Karpas-422 (cell line): ENCODE measurements at places on chromosomes 13 and 19. TPM values are rescaled to one million over a fixed set of nuclear protein-coding genes. Genes with fewer than 3 reads are reported as not detected.

DNA sequence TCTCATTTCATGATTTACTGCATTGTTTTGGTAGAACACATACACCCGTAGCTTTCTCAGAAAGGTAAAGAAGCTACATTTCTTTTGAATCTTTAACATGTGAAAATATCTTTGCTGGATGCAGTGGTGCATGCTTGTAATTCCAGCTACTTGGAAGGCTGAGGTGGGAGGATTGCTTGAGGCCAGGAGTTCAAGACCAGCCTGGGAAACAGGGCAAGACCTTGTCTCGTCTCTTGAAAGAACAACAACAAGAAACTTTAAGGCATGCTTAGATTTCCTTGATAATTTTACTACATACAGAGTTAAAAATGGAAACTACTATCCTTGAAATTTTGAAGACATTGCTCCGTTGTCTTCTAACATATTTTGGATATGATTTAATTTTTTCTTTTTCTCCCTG is 7.7 kb downstream of the RNF113B start:
- DNase-seq: no peak

- no peak for DNase-seq
Measured at GRCh38 chr13:91719033-91719432, 320.6 kb downstream of the GPC5 start.

DNA sequence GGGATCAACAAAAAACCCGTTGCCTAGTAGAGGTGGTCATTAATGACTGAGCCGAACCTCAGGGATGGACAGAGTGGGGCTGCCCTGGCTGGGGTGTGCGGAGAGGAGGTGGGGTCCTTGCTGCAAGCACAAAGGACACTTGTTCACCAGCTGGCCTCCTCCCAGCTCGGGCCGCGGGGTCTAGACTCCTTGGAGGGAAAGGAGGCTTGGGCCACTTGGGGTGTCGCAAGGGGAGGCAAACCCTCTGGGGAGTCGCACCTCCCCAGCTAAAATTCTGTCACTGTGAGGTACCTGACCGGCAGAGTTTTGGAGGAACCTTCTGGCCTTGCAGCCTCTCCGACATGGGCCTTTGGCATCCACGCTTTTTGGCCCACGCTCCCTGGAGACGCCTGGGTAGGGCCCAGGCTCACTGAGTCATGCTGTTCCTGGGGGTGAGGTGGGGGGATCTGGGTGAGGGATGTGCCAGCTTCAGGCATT is 8.2 kb downstream of the KLHL26 start:
- no peak for DNase-seq

GRCh38 chr13:33355201-33355895 is 69.8 kb upstream of the STARD13 start:
- no peak for DNase-seq

- DNase-seq: peak; percentile 96
Measured at GRCh38 chr19:11814029-11814699, at the start of gene ZNF440. Gene ZNF440, plus strand, starts transcription at chr19:11814273. Its CDS starts 175 bp downstream, at chr19:11814448.

DNA sequence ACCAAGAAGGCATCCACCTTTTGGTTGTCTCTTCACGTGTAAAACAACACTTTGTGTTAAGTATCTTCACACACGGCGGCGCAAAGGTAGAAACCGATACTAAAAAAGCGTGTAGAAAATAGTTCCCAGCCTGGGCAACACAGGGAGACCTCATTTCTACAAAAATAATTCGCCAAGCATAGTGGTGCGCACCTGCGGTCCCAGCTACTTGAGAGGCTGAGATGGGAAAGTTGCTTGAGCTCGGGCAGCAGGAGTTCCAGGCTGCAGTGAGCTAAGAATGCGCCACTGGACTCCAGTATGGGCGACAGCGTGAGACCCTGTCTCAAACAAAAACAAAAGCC is 573 bp upstream of the ERCC5 start:
- no peak for DNase-seq

DNA sequence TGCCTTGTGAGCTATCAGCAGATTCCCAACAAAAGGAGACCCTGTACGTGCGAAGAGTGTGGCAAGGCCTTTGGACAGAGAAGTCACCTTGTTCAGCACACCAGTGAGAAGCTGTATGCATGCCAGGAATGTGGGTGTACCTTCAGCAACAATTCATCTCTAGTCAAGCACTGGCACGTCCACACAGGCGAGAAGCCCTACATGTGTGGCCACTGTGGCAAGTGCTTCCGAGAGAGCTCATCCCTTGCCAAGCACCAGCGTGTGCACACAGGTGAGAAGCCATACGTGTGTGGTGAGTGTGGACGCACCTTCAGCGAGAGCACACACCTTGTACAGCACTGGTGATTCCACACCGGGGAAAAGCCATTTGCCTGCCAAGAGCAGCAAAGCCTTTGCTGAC is 7.6 kb upstream of the ZSCAN22 start:
- no peak for DNase-seq

- no peak for DNase-seq
Measured at GRCh38 chr19:4083677-4084546, 17.2 kb upstream of the ZBTB7A start.

DNA sequence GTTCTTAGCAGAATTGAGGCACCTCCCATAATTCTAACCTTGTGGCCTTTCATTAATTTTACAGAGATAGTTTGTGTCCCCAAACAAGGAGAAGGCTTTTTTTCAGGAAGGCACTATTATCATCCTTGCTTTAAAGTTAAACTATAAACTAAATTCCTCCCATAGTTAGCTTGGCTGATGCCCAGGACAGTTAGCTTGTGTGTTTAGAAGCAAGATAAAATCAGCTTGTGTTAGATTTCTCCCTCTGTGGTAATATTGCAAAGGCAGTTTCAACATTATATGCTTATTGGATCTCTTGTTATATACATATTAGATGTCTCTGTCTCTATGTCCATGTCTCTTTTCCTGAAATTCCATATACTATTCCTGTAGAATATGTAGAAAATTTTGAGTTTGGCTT is 342.7 kb downstream of the TBC1D4 start:
- DNase-seq: no peak

DNA sequence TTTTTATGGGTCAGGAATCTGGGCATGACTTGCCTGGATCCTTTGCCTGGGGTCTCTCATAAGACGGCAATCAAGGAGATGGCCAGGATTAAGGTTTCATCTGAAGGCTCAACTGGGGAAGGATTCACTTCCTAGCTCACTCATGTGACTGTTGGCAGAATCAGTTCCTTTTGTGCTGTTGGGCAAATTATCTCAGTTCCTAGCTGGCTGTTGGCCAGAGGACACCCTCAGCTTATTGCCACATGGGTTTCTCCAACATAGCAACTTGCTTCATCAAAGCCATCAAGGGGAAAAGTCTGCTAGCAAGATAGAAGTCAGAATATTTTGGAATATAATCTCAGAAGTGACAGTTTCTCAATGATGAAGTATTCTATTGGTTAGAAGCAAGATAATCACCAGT is 12.2 kb upstream of the EVI5L start:
- DNase-seq: no peak

- DNase-seq: no peak
Measured at GRCh38 chr13:86945584-86945983, 725.6 kb upstream of the SLITRK5 start.

GRCh38 chr19:2609389-2610116 is 92.9 kb downstream of the GNG7 start:
- peak; percentile 40 for DNase-seq

- no peak for DNase-seq
Measured at GRCh38 chr13:21683034-21683733, 12.3 kb downstream of the FGF9 start.

GRCh38 chr19:30167206-30167868 is 204.8 kb upstream of the ZNF536 start:
- DNase-seq: no peak

GRCh38 chr19:35790981-35791813 is 15.8 kb downstream of the ARHGAP33 start:
- DNase-seq: peak; percentile 81

DNA sequence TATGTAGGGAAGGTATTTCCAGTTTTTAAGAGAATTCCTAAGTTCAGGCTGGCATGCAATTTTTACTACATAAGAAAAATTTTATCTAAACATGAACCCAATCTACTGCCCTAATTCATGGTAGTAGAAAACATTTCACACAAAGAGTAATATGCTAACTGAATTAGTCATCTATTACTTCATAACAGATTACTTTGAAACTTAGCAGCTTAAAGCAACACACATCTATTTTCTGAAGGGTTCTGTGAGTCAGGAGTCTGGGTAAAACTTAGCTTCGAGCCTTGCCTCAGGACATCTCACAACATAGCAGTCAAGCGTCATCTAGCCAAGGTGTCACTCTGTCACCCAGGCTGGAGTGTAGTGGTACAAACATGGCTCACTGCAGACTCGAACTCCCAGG is 537.5 kb downstream of the DCT start:
- DNase-seq: no peak

The KIR2DL4 gene
- not detected in 2 replicates for total RNA-seq

The TRMT1 gene
- 35.9 and 69.7 TPM in 2 replicates for total RNA-seq

The VSTM1 gene
- not detected in 2 replicates for total RNA-seq

The CACNG7 gene
- total RNA-seq: not detected in 2 replicates

The ADGRE3 gene
- total RNA-seq: 0.30 TPM in 1 of 2 replicates, not detected in the other

The PPM1N gene
- 0.71 and 8.0 TPM in 2 replicates for total RNA-seq
